ENCODE measurements at places on chromosomes 3 and 15.

DNA sequence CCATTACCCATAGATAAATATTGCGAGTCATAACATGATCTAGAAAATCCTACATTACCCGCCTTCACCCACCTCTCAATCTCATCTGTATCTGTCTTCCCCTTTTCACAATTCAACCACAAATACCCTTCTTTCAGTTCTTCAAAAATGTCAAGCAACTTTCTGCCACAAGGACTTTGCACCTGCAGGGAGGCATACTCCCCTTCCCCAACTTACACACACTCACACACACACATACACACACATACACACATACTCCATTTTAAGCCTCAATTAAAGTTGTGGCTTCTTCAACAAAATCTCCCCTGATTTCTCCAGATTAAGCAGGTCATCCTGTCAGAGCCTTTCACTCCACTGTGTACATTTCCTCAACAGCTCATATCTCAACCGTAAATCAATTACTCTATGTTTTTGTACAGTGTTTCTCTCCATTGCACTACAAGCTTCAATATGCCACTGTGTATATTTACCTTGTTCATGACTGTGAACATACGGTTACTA, 33.1 kb upstream of the CCDC50 start:
- DNase-seq: no peak

GRCh38 chr3:120730576-120731542, 11.5 kb downstream of the RABL3 start:
- no peak for DNase-seq

DNA sequence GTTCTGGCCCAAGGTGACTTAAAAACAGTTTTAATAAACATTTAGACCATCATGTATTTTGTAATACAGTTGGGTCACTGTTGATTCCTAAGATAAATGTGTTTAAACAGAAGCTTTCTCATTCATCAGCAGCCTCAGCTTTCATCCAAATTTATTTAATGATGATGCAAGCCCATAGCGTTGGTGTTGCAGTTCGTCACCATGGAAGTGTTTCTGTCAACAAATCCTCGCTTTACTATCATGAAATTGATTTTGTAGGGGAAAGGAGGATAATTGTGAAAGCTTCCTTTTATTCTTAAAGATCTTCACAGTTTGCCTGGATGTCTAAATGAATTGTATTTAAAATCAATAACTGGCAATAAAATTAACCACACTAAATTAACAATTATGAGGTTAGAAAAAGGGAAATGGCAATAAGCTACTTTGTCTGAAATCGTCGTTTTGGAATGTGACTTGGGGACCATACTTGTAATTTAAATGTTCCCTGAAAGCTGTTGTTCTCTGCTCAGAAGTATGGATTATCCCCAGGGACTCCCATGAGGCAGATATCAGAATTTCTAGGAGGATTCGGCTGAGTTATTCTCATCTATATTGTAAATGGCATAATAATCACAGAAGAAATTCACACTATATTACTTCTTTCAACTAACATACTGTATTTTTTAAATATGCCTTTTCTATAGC, 29.0 kb downstream of the CMSS1 start:
- no peak for DNase-seq

GRCh38 chr3:125079675-125080045, 23.9 kb upstream of the HEG1 start:
- DNase-seq: no peak

DNA sequence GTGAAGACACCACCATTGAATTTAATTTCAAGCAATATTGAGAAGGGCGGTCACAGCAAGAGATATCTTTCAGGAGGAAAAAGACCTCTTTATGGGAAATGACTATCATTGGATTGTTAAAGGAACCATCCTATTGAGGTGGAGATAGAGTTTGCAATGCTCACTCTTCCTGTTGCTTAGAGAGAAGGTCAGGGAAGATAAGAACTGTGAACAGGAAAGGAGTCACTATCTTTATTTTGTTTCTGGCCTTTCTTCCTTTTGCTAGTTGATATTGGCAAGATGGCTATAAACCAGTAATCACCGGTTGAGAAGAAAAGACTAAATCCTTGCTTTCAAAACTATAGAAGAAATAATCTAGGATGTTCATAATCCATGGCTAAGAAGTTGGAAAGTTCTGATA, 112.1 kb upstream of the TMEM108 start:
- no peak for DNase-seq

GRCh38 chr15:77282333-77282732, 137.6 kb downstream of the PEAK1 start:
- no peak for DNase-seq

- no peak for DNase-seq
Measured at GRCh38 chr15:42085721-42086120, 8.6 kb downstream of the PLA2G4D start.

DNA sequence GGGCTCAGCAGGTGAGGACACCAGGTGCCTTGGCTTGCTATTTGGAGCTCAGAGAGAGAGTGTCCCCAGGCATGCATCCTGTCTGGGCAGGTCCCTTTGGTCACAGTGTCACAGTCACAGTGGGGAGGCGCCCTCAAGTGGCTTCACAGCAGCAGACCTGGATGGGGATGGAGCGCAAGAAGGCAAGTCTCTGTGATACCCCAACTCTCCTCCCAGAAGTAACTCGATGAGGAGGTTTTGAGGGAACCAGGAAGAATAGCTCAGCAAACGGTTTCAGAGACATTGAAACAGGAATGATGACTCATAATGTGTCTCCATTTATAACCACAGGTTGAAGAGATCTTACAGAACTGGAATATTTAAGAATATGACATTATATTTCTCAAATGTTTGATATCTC, 66.5 kb upstream of the SH3GL3 start:
- peak; percentile 49 for DNase-seq

DNA sequence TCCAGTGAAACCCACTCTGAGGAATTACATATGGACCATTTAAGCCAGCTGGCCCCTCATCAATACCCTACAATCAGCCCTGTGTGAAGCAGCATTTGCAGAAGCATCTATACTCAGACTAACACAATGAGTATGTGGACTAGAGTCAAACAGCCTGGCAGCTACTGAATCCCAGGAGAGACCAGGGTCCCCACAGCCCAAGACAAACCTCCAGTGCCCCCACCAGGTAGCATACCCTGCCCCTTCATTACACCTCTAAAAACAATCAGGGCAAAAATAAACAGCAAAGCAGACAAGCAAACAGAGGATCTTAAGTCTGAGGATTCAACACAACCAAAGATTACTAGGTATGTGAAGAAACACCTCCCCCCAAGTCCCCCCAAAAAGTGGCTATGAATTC, 157.4 kb downstream of the LEKR1 start:
- DNase-seq: no peak

DNA sequence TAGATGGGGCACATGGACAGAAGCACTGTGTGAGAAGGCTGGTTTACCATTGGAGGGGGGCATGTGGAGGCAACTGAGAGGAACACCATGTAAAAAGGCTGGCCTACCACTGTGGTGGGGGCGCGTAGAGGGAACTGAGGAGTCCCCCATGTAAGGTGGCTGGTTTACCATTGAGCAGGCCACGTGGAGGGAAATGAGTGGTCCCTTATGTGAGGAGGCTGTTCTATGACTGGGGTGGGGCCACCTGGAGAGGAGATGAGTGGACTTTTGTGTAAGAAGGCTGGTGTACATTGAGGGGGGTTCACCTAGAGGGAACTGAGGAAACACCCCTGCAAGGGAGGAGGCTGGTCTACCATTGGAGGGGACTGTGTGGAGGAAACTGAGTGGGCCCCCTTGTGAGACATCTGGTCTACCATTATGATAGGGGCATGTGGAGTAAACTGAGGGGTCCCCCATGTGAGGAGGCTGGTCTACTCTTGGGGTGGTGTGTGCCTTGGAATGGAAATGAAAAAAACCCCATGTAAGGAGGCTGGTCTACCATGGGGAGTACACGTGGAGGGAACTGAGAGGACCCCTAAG, 156.9 kb downstream of the FBLN2 start:
- DNase-seq: no peak

DNA sequence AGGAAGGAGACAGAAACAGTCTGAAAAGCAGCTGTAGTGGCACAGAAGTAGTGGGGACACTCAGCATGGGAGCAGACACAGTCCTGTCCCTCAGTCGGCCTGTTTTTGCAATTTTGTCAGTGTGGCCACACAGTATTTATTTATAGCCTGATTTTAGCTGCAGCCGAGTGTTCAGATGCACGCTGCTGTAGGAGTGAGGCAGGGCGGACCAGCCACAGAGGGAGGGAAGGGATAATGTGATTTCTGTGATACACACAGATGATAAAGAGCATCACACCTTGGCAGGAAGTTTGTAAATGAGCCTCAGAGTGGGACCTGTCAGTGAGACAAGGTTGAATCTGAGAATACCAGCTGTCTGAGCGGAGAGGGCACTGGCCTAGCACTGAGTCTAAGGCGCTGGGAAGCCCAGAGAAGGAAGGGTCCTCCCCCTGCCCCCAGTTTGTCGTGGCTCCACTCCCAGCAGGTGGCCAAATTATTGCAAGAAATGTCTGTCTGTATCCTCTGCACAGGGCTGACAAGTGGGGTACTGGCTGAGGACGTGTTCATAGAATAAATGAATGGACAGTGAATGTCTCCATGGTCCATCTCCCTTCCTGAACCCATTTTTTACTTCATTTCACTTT, 3.8 kb downstream of the PSTPIP1 start:
- DNase-seq: no peak

DNA sequence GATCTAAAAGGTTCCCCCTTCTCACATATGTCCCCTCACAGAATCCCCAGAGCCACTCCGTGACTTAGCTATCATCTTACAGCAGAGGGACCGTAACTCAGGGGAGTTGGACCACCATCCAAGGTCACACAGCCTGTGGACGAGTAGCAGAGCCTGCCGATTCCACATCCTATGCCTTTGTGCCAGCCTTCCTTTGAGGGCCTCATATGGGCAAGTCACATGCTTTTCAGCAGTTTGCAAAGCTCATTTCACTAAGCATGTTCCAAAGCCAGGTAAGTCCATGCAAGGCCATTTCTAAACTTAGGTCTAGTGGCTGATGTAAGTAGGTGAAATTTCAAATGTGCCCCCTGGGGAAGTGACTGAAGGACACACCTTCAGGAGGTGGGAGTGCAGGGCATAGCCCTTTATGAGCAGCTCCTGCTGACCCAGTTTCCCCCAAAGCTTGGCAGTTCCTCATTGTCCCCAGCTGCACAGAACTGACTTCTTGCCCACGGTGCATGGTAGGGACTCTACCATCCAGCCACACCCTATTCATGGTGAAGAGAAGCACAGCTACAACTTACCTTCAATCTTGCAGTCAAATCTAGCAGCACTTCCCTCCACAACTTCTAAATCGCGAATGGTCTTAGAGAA, 33.3 kb upstream of the HACD2 start:
- no peak for DNase-seq

DNA sequence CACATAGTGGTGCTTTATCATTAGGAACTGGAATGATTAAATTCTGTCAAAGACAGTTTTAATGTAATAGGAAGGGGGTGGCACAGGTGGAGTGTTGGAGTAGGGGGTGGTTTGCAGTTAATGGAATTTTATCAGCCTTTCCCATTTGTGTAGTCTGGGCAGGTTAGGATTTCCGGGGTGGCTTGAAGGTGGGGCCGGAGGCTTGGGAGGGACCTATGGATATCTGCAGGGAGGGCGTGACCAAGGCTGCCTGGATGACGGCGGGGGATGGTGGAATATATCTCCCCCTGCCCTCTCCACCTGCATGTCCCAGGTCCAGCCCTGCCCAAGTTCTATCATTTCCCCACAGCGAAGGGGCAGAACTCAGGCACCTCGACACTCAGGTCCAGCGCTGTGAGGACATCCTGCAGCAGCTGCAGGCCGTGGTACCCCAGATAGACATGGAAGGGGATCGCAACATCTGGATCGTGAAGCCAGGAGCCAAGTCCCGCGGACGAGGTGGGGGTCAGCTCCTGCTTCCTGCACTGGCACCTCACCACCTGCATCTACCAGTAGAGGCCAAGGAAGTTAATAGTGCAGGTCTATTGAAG, 15.5 kb downstream of the TTLL3 start:
- DNase-seq: no peak

- no peak for DNase-seq
Measured at GRCh38 chr3:56630966-56631365, 52.1 kb downstream of the TASOR start.

DNA sequence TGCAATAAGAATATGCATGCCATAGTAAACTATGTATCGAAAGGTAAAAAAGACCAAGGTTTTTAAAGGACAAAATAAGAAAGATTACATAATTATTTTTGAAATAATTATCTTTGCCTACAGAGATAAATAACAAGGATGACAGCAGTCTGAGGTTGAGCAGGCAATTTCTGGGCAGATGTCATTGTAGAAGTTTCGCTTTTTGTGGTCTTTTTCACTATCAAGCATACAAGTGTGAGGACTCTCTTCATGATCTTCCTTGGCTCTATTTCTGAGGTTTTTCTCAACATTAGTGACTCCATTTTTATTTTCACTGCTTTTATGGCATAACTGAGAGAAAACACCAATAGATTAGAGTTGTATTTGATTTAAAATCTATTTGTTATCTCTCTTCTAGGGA, 1337.9 kb upstream of the EPHA6 start:
- DNase-seq: no peak

GRCh38 chr3:176376531-176376930, 820.8 kb downstream of the TBL1XR1 start:
- DNase-seq: no peak

DNA sequence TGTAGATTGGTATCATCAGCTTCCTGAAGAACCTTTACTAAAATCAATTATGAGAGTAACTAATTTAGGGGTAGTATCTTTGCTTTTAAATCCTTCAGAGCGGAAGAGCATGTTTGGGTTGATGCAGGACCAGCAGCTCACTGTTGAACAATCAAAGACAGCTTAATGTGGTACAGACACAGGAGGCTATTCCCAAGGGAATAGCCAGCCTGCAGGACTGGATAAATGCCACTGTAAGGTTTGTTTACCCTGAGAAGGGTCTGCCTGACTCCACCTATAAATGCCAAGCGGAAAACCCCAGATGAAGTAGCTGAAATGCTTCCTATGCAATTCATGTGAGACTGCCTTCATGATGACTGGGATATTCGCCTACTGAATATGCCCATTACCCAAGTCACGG, 16.0 kb upstream of the STAC start:
- no peak for DNase-seq

DNA sequence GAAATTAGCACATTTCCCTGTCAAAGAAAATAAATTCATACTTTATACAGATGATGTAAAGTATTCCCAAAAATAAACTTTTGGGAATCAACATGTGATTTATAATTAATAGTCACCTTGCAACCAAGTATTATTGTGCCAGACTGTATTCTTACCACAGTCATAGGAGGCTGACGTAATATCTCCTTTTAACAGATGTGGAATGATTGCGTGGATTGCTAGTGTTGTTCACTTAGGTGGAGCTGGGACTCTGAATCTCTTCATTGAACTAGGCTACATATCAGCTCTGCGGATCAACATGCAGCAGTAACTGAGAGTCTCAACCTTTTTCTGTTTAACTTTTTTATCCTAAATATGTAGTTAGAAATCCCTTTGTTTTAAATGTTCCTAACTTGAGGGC, 37.2 kb downstream of the PXK start:
- DNase-seq: no peak

Measured in putamen (tissue), 1 donor.